ENCODE measurements at places on chromosomes 13 and 19. TPM values are rescaled to one million over a fixed set of nuclear protein-coding genes. Genes with fewer than 3 reads are reported as not detected.
A peak's percentile ranks its signal among the peaks of the same experiment; 100 is the strongest.

DNA sequence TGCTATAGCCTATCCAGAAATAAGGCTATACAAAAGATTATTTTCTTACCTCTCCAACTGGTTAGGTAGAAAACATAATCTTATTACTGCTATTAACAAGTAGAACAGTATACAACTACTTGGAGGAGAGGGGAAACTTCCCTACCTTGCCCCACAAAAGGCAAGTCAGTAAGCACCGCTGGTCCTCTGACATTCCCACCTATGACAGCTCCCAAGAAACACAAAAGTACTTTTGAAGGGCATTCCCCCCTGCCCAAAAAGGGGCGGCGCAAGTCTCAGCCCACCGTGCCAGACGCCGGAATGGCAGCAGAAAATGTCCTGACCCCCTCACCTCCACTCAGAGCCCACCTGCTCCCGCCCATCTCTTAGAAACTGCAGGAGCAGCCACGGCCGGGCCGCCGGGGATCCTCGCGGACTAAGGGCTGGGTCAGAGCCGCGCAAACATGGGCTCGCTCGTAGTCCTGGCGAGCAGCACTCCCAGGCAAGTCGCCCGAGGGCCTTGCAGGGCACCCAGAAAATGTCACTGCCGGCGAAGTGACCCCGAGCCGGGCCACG, 437 bp downstream of the SUCLA2 start:
- peak; percentile 85 for DNase-seq

DNA sequence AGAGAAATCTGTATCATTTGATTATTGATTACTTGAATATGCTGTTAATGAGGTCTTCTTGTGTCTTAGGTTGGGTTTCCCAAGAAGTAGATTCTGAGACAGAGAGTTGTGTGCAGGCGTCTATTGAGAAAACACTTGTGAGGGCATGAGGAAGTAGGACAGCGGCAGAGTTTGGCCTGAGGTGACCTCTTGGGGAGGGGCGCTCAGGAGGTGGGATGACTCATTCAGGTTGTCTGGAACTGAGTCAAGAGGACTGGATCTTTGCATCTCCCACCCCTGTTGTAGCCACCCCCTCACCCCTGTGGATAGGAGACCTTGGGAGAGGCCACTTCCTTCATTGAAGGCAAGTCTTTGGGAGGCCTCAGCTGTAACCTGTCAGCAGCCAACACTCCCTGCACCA, 35.2 kb upstream of the WDFY2 start:
- DNase-seq: no peak

- no peak for DNase-seq
These were observed 1.6 kb downstream of the URI1 start for GRCh38 chr19:29943615-29944014.

DNA sequence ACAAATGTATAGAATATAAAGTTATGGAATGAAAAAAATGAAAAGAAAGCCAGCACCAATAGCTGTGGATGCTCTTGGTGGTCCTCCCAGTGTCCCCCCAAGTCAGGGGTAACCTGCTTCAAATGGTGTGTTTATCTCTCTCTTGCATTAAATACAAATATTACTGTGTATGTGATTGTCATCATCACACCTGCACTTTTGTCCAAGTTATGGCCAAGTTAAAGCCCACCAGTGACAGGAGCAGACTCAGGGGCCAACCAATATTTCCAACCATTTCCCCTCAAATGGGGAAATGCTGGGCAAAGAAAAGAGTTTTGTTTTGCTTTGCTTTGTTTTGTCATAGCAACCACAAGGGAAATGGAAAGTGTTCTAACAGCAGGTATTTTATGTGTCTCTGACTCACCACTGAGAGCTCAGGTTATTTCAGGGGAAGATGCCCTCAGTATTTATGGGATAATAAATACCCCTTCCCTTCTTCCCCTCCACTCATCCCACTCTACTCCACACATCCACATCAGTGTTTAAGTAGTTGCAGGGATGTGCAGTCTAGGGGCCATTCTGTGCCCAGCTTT, 133.6 kb downstream of the COL4A1 start:
- no peak for DNase-seq

GRCh38 chr13:39938596-39938995, 283.1 kb downstream of the COG6 start:
- no peak for DNase-seq

DNA sequence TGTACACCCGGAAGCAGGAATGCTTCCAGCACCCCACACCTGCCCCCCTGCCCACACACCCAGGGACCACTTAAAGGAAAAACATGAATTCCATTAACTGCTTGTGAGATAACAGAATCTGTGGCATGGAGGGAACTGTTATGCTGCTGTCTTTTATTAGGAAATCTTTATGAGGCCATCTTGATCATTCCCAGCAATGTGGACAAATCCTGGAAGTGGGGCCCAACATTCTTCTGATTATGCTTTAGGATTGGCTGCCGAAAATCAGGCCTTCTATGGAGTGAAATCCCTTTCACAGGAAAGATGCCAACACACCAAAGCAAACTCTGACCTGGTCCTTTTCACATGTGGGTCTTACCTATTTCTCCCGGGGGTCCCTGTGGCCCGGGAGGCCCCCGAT, 114.5 kb downstream of the COL4A1 start:
- DNase-seq: no peak

- DNase-seq: no peak
These were observed 44.1 kb upstream of the RFXAP start for GRCh38 chr13:36774931-36775330.

GRCh38 chr13:40922437-40923040, 96.6 kb downstream of the ELF1 start:
- DNase-seq: no peak

DNA sequence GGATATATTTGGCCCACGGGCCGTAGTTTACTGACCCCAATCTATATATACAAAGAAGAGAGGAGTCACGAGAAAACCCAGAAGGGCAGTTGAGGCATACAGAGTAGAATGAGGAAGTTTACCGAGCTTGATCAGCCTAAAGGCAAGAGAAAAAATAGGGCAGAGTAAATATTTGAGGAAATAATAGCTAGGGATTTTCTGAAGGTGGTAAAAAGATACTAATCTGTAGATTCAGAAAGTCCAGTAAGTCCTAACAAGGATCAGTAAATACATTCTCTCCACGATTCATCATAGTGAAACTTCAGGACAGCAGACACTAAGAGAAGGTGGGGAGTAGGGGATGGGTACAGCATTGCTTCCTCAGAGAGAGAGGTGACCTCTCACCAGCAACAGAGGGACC, 248.1 kb downstream of the ATP8A2 start:
- DNase-seq: no peak

- no peak for DNase-seq
These were observed 41.6 kb downstream of the HSPH1 start for GRCh38 chr13:31119966-31120700.

GRCh38 chr19:55473225-55474012, 3.0 kb upstream of the ZNF628 start:
- no peak for DNase-seq

DNA sequence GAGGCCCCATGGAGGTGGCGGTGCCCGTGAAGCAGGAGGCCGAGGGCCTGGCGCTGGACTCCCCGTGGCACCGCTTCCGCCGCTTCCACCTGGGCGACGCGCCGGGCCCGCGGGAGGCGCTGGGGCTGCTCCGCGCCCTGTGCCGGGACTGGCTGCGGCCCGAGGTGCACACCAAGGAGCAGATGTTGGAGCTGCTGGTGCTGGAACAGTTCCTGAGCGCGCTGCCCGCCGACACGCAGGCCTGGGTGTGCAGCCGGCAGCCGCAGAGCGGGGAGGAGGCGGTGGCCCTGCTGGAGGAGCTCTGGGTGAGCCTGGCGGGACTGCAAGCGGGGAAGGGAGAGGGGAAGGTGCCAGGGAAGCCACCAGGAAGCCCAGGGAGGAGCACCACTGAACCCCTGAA, 5.8 kb downstream of the ZNF444 start:
- DNase-seq: no peak

GRCh38 chr19:5360003-5360780, 19.6 kb upstream of the PTPRS start:
- DNase-seq: no peak

DNA sequence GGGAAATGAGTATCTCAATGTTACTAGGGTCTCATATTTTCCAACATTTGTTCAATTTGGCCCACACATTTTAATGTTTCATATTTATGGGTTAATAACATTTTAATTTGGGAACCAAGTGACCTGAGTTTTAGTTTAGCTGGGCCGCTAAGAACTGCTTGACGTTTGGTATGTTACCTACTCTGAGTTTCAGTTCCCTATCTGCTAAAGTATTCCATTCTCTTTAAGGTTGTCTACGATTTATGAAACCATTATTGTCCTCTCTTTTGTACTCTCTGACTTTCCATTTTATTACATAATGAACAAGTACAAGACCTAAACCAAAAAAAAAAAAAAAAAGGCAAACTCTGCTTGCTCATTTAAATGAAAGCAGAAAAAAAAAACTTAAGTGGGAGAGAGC, 89.9 kb downstream of the FGF14 start:
- DNase-seq: no peak

ATP13A1 gene
- total RNA-seq: 62.8 TPM

CILP2 gene
- 0.63 TPM for total RNA-seq

OR7C2 gene
- total RNA-seq: not detected

ZNF737 gene
- total RNA-seq: 15.3 TPM

TMEM190 gene
- not detected for total RNA-seq

COG3 gene
- total RNA-seq: 27.4 TPM

TYROBP gene
- not detected for total RNA-seq

GSX1 gene
- total RNA-seq: not detected

RNF113B gene
- total RNA-seq: not detected
